ENCODE measurements at places on chromosomes 11 and 22. TPM values are rescaled to one million over a fixed set of nuclear protein-coding genes. Genes with fewer than 3 reads are reported as not detected.
A peak's percentile ranks its signal among the peaks of the same experiment; 100 is the strongest.

TREH gene
- not detected for total RNA-seq

- no peak for DNase-seq
Measured at GRCh38 chr11:101470419-101470818, 113.4 kb downstream of the TRPC6 start.

THY1 gene
- total RNA-seq = 164 TPM

RHOD gene
- 26.1 TPM for total RNA-seq

PLA2G6 gene
- 9.3 TPM for total RNA-seq

GRCh38 chr22:24303007-24303406 is 32.4 kb downstream of the SPECC1L start:
- DNase-seq = no peak

DNA sequence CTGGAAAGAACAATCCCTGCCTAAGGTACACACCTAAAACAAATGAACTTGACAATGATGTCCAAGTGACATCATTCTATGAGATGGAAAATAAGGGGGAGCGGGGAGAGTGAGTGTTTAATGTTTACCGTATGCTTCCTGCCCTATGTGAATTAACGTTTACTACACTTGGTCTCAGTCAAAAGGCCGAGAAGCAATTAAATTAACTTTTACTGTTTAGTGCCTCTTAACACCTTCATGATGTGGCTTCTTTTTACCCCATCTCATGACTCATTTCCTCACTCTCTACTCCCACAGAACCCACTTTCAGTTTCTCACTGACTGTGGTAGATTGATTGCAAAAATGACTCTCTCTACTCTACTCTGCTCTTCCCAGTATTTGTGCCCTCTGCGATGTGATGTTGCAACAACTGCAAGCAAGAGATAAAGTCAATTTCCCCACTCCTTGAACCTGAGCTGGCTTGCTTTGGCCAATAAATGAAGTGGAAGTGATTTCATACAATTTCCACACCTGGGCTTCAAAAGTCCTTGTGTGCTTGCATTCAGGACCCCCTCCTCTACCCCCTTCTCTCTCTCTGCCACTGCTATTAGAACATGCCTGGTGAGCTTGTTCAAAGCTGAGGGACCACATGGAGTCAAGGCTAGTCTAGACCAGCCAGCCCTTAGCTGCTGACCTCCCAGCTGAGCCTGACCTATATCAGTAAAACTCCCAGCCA is 11.6 kb upstream of the ALKBH3 start:
- DNase-seq = peak; percentile 72

GRCh38 chr22:26529345-26529744 is 17.1 kb upstream of the TFIP11 start:
- no peak for DNase-seq

DNA sequence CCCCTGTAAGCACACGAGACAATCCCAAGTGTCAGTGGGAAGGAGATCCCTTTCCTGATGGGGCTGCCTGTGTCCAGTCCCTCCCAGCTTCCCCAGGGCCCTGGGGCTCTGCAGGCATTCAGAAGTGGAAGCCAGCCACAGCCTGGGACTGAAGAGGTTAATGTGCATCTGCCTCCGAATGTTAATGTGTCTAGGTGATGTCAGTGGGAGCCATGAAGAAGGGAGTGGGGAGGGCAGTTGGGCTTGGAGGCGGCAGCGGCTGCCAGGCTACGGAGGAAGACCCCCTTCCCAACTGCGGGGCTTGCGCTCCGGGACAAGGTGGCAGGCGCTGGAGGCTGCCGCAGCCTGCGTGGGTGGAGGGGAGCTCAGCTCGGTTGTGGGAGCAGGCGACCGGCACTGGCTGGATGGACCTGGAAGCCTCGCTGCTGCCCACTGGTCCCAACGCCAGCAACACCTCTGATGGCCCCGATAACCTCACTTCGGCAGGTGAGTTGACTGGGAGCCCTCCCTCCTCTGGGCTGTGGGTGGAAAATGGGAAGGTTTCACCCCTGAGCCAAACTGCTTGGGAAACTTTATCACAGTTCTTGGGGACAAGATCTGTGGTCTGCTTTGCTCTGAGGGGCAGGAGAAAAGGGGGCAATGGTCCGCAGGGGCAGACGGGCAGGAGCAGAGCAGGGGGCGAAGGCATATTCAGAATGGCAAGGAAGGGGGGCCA is at the start of gene MCHR1:
Gene MCHR1 (plus strand): TSS at position 236 of the 715 bp plus-strand sequence. CDS start 169 bp downstream, at position 405.
- DNase-seq = no peak

C22orf42 gene
- not detected for total RNA-seq

Measured in fibroblast of the aortic adventitia (primary cell).